Neuronal stem cell (in vitro differentiated cells): ENCODE measurements at places on chromosomes 3 and 15.

GRCh38 chr15:81859737-81860516 lies 185.9 kb downstream of the MEX3B start:
- DNase-seq, result no peak
- no peaks in the 10 kb centered on the region for H3K36me3 ChIP-seq
- no peak overlapping the region for H3K4me3 ChIP-seq
- no peaks in the 10 kb centered on the region for H3K4me1 ChIP-seq

DNA sequence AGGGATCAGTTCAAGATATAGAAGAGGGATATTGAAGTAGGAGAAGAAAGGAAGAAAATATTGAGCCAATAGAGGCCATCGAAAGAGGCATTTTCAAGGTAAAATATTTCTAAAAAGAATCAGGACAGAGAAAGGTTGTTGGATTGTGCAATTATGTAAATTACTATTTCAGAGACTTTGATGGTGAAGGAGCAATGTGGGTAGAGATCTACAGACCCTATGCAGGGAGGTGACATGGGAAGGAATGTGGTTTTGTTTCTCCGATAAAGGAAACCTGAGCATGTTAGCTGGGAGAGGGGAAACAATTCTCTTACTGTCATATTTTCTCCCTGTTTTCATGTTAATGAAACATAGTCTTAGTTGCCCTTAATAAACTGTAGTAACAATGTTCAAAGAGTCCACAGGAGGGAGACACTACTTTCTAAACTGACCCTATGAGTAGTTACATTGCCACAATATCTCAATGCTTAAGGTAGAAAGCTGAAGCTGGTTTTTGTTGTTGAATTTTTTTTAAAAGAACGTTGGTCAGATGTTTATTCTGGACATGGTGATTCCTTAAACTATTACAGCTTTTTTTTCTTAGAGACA lies 133.3 kb downstream of the GRM7 start:
- no peak overlapping the region for H3K4me3 ChIP-seq
- H3K27ac ChIP-seq, result no peak overlapping the region
- no peak for DNase-seq
- peaks cover 8% of the 10 kb centered on the region for H3K4me1 ChIP-seq
- no peaks in the 10 kb centered on the region for H3K36me3 ChIP-seq

- no peak overlapping the region for H3K4me3 ChIP-seq
- no peaks in the 10 kb centered on the region for H3K27me3 ChIP-seq
- DNase-seq, result no peak
- no peaks in the 10 kb centered on the region for H3K36me3 ChIP-seq
- no peaks in the 10 kb centered on the region for H3K4me1 ChIP-seq
Measured at GRCh38 chr15:90860450-90860849, 7.9 kb upstream of the FURIN start.

DNA sequence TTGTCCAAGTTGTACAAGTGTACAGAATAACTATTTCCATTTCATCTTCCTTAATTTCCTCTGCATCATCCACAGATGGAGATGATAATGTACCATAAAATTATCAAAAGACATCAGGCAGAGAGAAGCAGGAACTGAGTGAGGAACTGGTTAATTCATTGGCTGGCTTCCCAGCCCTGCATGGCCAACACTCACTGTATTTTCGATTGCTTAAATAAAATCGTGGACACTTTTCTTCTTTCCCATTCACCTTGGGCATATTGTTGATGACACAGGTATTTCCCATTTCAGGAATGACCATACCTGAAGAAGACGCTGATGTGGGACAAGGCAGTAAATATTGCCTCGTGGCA lies 144.2 kb upstream of the ABHD17C start:
- peaks cover 14% of the 10 kb centered on the region for H3K36me3 ChIP-seq
- no peak overlapping the region for H3K4me3 ChIP-seq
- no peaks in the 10 kb centered on the region for H3K27me3 ChIP-seq
- H3K4me1 ChIP-seq, result no peaks in the 10 kb centered on the region
- H3K27ac ChIP-seq, result no peak overlapping the region

DNA sequence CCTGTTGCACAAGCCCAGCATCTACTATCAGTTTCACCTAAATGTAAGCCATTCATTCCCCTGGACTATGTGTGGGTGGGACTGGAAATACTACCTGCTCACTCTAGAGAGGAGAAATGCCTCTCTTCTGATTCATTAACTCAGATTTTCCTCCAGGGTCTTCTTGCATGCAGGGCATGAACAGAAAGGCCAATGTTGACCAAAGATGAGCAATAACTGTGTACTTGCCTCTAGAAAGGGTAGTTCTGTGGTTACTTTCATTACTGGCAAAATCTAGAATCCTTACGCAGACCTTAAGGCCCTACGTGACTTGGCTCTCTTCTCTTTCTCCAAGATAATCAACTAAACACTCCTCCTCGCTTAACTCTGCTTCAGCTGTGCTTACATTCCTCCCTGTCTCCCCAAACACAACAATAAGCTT lies 81.4 kb upstream of the PSMD6 start:
- H3K36me3 ChIP-seq, result no peaks in the 10 kb centered on the region
- no peaks in the 10 kb centered on the region for H3K27me3 ChIP-seq
- DNase-seq, result no peak
- H3K4me1 ChIP-seq, result peaks cover 15% of the 10 kb centered on the region
